GDM1 (cell line): ENCODE measurements at places on chromosomes 6 and 20.

GRCh38 chr6:112618849-112619248, 271.7 kb downstream of the RFPL4B start:
- DNase-seq: no peak

- no peak for DNase-seq
Observed at GRCh38 chr20:4866429-4866828, 134.9 kb downstream of the SLC23A2 start.

DNA sequence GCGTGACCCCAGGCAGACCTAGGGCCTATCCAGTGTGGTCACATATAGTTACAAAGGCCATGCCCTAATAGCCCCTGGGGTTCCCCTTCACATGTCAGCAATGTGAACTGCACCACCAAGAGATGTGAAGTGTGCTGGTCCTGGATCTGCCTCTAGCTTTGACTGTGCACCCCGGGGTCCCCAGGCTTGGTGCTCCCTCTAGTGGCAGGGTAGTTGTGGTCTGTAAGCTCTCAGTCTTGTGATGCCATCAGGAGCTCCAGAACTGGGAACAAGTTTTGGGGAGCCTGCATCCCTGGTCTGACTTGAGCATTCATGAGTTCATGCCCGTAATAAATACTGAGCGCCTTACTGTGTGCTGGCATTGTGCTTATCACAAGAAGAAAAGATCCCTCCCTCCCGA, 143.4 kb downstream of the DHX35 start:
- no peak for DNase-seq

- no peak for DNase-seq
Observed at GRCh38 chr6:44230034-44230675, 6.8 kb downstream of the SLC29A1 start.

- no peak for DNase-seq
Observed at GRCh38 chr20:38132910-38133501, 32.1 kb downstream of the TGM2 start.

DNA sequence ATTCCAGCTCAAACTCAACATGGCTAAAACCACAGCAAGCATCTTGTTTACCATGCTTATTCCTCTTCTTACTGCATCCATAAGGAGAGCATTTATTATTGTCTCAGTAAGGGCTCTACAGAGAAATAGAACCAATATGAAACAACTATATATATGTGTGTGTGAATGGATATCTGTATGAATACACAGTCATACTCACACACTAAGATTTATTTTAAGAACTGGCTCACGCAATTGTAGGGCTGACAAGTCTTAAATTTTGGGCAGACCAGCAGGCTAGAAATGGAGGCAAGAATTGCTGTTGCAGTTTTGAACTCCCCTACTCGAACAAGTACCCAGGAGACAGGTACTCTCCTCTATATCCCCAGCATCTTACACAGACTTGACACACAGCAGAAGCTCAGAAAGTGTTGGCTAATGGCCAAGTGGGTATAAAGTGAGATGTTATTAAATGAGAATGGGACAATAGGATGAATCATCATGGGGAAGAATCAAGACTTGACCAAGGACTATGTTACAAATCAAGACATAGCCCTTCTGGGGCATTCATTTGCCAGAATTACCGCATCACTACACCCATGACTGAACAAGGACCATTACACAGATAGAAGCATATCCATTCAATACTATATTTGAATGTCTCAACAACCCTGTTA, 13.0 kb downstream of the ZHX3 start:
- DNase-seq: no peak
